ENCODE measurements at places on chromosomes 3 and 15.

- no peak for DNase-seq
Observed at GRCh38 chr3:117463276-117464115, 753.9 kb downstream of the TUSC7 start.

GRCh38 chr3:112670824-112671223, 29.9 kb upstream of the CCDC80 start:
- no peak for DNase-seq

GRCh38 chr3:41076399-41076798, 122.9 kb upstream of the CTNNB1 start:
- no peak for DNase-seq

- DNase-seq = no peak
Observed at GRCh38 chr3:188157971-188158370, 4.0 kb downstream of the LPP start.

DNA sequence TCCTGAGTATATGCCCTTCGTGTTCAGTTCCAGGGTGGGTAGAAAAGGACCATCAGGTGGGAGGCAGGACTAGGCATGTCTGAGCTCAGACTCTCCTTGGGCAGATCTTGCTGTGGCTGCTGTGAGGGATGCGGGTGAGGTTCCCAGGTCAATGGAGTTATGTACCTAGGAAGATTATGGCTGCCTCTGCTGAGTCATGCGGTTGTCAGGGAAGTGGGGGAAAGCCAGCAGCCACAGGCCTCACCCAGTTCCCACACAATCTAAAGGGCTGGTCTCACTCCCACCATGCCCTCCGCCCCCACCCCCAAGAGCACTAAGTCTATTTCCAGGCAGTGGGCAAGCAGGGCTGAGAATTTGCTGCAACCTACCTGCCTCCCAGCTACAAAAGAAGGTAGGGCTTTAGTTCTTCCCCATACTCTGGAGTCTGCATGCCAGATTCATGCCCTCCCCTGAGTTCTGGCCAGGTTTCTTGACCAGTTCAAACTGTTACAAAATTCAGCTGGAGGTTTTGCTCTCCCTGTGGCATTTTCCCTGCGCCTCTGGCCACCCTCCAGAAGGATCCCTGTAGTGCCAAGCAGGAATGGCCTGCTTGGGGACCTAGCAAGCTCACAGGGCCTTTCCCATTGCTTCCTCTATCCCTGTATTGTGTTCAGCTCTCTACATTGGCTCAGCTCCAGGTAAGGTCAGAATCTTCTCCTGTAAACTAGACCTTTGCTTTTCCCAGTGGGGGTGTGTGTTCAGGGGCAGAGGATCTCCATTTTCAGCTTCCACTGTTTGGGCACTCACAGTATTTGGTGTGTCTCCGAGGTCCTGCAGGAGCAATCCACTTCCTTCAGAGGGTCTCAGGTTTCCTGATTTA, 12.7 kb upstream of the TMCO5A start:
- DNase-seq = no peak

DNA sequence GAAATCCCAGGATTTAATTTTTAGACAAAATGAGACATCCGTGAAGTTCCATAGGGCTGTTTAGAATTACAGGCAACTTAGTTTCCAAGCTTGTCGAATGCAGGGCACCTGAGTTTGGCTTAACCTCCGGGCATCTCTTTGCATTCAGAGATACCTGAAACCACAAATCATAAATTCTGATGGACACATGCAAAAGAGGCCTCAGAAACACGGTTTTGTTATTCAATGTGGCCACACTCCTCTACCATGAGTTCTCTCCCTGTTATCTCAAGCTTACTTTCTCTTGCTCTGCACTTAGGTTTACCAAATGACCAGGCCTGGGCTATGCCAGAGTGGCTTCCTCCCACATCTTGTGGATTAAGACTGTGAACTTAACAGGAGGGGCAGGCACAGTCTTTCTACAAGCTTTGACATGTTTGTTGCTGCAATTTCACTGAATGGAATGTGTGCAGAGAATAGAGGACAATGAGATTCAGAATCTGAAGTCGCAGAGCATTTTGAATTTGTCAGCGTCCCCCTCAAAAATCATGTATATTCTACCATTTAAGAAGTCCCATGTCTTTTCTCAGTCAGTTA, 137.7 kb downstream of the TPRG1 start:
- DNase-seq = no peak

DNA sequence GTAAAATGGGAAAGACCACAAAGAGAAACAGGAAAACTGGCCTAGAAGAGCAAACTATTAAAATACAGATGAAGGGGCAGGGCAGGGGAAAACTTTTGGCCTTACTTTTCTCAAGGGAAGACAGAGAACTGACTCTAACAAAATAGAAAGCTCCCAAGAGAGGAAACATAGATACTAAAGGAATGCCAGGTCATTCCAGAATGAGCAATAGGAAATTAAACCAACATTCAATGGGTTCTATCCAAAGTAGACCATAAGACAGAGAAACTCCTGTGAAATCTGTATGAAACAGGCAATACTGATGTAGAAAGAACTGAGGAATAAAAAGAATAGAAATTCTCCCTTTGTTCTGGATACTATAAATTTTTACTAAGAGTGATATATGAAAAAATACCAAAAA, 491.8 kb downstream of the MECOM start:
- no peak for DNase-seq

- peak; percentile 87 for DNase-seq
Observed at GRCh38 chr3:122067214-122067550, 12.0 kb downstream of the CD86 start.

DNA sequence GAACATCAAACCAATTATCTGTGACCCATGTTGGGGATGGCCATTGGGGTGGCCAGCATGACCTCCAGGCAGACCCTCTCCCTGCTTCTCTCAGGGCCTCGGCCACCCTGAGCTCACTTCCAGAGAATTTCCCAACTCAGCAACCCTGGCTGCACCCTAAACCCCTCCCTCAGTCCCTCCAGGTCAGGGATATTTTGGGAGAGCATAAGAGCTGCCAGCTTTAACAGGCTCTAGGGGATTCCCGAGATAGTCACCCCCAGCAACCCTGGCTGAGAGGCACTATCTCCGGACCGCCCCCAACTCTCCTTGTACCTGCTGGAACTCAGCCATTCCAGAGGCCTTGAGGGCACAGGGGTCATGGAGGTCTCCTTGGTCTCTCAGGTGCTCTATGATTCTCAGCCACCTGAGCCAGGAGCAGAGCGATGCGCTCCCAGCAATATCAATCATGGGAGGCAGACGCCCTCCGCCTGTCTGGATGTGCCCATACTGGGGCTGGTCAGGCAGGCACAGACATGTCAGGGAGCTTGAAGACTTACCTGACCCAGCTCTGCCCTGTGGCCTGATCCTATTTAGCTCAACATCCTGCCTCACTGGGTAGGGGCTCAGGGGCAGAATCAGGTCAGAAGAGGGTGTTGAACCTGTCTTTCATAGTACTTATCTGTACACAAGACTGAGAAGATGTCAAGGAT, 34.9 kb upstream of the CILP start:
- DNase-seq = no peak

DNA sequence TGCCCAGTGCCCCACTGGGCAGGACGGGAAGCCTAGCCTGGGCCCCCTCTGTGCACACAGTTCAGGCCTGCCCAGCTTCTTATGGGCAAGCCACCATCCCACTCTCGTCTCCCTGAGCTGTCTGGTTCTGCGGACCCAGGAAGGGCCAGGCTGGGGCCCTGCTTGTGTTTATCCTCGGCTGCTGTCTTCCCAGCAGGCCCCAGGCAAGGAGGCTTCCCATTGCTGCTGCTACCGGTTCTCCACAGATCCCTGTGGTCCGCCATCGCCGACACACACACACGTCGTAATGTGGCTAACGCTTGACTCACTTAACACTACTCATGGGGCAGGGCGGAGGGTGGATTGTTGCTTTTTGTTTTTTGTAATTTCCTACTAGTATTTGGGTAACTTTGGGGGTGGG, 52.4 kb upstream of the SLC6A1 start:
- DNase-seq = no peak

DNA sequence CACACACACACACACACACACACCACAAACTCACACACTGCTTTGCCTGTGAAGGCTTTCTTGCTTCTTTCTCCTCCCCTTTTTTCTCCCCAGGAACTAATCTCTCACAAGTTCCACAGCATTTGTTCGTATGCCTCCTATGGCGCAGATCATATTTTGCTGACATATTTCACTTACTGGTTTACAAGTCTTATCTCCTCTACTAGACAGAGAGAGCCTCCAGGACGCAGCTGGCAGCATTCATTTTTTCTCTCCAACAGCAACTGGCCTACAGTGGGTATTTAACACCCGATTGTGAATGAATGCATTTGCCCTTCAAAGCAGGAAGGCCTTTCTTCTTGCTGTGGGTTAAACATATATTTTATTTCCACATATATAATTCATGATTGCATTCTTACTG, 47.0 kb upstream of the DLG1 start:
- DNase-seq = no peak

DNA sequence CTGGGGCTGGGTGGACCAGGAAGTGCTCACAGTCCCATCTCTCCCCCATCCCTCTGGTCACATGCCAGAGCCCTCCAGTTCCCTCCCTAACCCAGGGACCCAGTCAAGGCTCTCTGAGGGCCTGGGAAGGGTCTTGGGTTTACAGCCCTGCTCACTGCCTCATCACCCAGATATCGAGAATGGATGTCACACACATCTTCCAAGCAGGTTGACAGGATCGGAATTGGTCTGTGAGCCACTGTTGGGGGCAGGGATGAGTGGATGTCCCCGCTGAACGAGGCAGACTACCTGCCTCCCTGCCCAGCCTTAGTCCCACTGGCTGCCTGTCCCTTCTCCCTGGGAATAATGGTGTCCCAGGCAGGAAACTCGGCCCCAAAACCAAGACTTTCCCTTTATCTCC, 20.0 kb upstream of the GOLGA6C start:
- no peak for DNase-seq

DNA sequence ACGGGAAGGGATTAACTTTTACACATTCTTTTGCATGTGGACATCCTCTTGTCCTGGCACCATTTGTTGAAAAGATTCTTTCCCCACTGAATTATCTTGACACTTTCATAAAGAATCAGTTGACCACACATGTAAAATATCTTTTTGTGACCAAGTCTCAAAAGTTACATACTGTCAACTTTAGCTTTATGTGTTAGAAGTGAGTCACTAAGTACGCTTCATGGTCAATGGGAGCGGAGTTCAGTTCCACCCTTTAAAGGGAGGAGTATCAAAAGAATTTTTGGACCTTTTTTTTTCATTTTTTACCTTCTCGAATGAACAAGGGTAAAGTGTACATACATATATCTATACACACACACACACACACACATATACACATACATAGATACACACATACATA, 35.4 kb downstream of the MAPK6 start:
- DNase-seq = no peak

DNA sequence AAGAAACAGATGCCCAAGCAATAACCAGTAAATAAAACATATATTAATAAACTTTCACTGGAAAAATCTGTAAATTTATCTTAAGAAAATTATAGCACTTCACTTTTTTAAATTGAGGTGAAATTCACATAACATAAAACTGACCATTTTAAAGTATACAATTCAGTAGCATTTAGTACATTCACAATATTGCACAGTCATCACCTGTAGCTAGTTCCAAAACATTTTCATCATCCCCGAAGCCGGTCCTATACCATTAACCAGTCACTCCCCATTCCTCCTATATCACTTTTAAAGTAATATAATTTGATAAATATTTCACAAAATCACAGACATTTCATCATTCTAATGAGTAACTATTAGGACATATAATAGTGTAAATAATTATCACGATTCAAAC, 8.0 kb upstream of the LRRIQ4 start:
- DNase-seq = no peak

- no peak for DNase-seq
Observed at GRCh38 chr3:116112696-116113095, 332.6 kb downstream of the LSAMP start.

DNA sequence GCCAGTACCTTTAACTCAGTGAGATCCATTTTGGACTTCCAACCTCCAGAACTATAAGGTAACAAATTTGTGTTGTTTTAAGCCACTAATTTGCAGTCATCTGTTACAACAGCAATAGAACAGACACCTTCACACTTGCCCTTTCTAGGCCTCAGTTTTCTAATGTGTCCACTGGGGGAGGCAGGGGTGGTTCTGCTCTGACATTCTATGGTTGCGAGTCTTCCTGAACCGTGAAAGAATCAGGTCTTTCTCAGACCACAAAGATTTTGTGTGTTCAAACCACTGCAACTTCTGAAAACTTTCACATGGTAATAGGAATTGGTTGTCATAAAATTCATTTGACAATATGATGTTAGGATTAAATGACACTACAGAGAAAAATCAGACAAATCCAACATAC, 26.8 kb upstream of the CSTA start:
- DNase-seq = no peak

GRCh38 chr3:60582288-60582687, 669.0 kb downstream of the FHIT start:
- no peak for DNase-seq

DNA sequence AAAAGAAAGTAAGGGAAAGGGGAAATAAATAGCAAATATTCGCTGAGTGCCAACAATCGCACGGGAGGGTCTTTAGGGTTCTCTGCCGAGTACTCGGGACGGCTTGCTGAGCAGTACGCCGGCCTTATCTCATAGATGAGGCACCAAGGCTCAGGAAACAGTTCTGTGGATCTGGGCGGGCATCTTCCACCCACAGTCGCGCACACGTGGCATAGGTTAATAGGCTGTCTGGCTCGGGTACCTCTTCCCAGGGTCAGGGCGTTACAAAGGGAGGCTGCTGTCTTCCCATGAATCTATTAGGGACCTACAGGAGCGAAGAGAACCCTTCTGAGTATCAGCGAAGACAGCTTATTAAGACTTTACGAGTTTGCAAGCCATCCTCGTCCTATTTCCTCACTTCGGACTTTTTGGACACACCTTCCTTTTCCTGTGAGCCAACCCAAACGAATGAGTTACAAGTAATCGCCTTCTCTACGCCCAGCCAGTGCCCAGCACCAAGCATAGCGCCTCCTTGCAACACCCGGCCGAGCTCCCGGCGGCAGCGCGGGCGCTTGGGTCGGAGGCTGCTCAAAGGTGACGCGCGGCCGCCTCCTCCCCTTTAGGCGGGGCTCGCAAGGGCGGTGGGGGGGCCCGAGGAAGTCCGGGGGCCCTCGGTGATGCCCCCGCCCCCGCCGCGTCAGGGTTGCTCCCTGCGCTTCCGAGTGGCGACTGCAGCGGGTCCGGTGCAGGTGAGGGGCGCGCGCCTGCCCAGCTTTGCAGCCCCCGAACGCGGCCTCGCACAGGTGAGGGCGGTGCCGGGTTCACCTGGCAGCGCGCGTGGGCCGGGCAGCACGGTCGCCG, at the start of gene MCTP2:
MCTP2 (plus strand) TSS at position 679 of the 840 bp plus-strand sequence. CDS start 66,705 bp downstream, outside the sequence.
- DNase-seq = peak; percentile 92

GRCh38 chr15:95304947-95305400, 1025.5 kb upstream of the NR2F2 start:
- DNase-seq = no peak

- DNase-seq = peak; percentile 38
Observed at GRCh38 chr3:43372809-43373559, 86.6 kb downstream of the SNRK start.

DNA sequence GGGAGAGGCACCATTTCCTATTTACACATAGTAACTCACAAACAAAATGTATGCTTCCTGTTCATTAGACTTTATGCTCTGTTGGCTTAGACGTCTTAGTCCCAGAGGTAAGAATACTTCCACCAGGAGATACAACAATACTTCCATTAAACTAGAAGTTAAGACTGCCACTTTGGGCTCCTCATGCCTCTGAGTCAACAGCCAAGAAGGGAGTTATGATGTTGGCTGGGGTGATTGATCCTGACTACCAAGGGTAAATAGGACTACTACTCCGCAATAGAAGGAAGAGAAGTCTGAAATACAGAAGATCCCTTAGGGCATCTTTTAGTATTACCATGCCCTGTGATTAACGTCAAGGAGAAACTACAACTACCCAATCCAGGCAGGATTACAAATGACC, 43.5 kb upstream of the ABI3BP start:
- DNase-seq = no peak
